Kidney (tissue), 22 donors: ENCODE measurements at places on chromosomes 16 and 17. TPM values are rescaled to one million over a fixed set of nuclear protein-coding genes. Genes with fewer than 3 reads are reported as not detected.

HSPB9 gene
- 0.99 TPM for polyA plus RNA-seq

DNA sequence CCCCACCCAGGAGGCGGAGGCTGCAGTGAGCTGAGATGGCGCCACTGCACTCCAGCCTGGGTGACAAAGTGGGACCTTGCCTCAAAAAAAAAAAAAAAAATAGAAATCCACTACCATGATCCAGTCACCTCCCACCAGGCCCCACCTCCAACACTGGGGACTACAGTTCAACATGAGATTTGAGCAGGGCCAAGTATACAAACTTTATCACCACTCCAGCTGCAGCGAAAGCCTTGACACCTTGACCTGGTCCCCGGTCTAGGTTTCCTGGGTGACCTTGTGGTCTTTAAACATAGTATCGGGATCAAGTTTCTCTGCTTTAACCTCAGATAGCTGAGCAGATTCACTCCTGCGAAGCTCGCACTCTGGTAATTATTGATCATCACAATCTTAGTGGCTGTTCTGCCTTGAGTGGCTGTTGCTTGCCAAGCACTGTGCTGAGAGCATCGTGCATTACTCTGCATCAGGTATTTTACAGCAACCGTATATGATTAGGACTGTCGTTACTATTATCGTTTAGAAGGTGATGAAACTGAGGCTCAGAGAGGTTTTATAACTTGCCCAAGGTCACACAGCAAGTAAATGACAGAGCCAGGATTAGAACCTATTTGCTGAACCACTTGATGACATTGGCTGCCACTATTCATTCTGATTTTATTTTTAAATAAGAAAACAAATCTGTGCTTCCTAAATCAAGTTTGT, 50.3 kb upstream of the MEAK7 start:
- DNase-seq: no peak

DNA sequence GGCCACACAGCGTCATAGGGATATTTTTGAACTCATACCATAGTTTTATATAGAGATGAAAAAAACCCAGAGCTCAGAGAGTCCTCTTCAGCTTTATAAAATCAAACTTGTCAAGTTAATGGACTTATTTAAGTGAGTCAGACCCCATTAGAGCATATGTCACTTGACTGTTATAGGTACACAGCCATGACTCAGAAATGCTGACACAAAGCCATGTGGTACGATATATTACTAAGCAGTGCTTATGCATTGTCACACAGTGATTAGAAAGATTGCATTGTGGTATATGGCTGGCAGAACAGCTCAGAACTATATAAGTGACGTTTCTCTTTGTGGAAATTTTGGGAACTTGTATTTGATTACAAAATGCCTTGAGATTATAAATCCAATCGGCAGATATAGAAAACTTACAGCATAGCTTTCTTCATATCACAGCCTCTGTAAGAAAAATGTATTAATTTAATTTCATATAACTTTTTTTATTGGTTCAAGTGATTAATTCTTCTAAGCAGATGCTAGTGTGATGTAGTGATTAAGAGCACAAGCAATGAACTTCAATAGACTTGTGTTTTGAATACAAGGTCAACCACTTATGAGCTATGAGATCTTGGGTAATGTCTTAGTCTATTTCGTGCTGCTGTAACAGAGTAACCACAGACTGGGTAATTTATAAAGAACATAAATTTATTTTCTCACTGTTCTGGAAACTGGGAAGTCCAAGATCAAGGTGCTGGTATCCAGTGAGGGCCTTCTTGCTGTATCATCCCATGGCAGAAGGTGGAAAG, 25.8 kb upstream of the GINS3 start:
- DNase-seq: no peak

DNA sequence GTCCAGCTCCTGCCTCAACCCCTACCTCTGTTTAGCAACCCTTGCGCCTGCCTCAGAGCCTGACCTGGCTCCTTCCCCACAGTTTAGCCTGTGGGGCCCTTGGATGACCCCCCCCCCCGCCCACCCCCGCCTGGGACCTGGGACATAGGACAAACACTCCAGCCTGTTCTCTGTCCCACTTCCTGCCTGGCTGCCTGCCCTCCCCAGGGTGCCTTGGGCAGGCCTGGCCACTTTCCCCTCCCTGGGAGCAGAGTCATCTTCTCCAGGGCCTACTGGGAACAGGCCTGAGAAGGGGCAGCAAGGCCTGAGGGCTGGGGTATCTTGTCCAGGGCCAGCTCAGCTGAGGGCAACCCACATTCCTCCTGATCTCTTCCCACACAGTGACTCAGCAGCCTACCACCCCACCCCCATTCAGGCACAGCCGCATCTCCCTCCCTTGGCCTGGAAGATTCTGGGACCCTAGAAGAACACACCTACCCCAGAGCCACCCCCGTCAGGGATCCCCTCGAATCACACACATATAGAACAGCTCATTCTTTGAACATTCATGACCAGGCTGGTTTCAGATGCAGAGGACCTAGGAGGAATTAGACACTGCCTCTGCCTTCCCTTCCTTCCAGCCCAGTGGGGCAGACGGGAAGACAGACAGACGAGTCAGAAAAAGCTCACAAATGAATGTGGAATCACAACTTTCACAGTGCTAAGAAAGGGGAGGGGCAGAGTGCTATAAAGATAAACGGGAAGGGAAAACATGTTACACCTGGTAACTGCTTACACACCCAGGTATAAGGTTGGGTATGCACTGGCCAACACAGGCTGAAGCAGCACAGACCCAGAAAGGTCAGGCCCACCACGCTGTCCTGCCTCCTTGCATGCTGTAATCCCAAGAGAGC, 6.0 kb downstream of the FHOD1 start:
- no peak for DNase-seq

- no peak for DNase-seq
Measured at GRCh38 chr17:48150597-48151001, 43.0 kb downstream of the SNX11 start.

- DNase-seq: no peak
Measured at GRCh38 chr16:25010542-25010941, 4.6 kb downstream of the ARHGAP17 start.
